Cardiac fibroblast (primary cell): ENCODE measurements at places on chromosomes 11 and 22.

- DNase-seq = peak; percentile 76
Observed at GRCh38 chr11:32325187-32325586, 110.2 kb downstream of the WT1 start.

GRCh38 chr11:115901069-115901468 lies 396.9 kb upstream of the CADM1 start:
- no peak for DNase-seq

GRCh38 chr11:9052316-9052715 lies 39.1 kb downstream of the SCUBE2 start:
- no peak for DNase-seq

DNA sequence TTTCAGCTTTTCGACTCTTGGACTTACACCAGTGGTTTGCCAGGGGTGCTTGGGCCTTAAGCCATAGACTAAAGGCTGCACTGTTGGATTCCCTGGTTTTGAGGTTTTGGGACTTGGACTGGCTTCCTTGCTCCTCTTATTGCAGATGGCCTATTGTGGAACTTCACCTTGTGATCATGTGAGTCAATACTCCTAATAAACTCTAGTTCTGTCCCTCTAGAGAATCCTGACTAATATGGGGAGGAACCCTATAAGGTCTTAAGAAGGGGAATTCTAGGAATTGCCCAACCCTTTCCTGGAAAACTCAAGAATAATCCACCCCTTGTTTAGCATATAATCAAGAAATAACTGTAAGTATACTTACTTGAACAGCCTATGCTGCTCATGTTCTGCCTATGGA lies 491.8 kb downstream of the TMEM135 start:
- no peak for DNase-seq

- no peak for DNase-seq
Observed at GRCh38 chr11:16969010-16969999, 44.9 kb downstream of the PLEKHA7 start.

DNA sequence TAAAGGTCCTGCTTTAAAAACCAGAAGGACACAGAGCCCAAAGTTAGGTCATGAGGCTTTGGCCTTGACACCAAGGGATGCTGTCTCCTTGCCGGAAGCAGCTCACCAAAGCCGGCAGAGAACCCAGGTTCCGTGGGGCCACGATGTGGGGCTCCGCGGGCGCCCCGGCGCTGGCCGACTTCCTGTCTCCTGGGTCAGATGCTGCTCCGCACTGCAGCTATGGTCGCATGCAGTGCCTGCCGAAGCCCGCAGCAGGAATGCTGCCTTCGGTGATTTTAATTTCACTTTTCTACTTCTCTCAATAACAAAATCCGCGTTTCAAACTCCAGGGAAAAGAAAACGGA lies 454 bp upstream of the OTUB1 start:
- no peak for DNase-seq

- DNase-seq = no peak
Observed at GRCh38 chr11:70505331-70505731, 107.0 kb downstream of the CTTN start.

- no peak for DNase-seq
Observed at GRCh38 chr22:43542681-43543521, 131.1 kb downstream of the MPPED1 start.

DNA sequence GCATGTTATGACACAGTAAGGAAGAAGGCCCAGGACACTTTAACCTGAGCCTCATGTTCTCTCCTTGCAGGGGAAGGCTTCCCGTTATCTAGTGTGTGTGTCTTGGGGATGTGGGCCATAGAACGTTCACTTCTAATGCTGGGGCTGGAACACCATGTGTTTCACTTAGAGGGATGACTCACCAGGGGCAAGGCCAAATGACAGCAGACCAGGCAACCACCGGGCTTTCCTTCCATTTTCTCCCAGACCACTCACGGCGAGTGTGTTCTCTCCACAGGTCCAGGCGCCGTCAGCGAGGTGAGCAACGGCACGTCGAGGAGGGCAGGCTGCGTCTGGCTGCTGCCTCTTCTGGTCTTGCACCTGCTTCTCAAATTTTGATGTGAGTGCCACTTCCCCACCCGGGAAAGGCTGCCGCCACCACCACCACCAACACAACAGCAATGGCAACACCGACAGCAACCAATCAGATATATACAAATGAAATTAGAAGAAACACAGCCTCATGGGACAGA lies 964.4 kb downstream of the NTM start:
- DNase-seq = no peak

DNA sequence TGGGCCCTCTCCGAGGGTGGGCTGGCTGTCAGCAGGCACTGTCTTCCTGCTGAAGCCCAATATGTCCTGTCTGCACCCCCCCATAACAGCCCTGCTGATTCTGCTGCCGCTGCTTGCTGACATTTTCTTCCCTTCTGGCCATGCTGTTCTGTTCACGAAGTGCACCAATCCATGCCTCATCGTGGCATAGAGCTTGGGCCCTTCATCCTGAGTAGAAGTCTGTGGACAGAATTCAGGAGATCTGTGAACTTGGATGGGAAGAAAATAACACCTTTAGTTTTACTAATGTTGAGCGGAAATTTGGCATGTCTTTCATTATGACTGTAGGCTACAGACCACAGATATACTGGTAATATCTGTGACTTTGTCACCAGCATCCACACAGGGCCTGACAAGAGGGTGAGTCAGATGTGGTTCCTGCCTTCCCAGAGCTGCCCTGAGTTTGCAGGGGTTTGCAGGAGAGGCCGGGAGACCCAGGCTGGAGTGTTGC lies 14.1 kb upstream of the KIAA0930 start:
- DNase-seq = no peak

- DNase-seq = no peak
Observed at GRCh38 chr22:33821290-33821689, 99.0 kb downstream of the LARGE1 start.

DNA sequence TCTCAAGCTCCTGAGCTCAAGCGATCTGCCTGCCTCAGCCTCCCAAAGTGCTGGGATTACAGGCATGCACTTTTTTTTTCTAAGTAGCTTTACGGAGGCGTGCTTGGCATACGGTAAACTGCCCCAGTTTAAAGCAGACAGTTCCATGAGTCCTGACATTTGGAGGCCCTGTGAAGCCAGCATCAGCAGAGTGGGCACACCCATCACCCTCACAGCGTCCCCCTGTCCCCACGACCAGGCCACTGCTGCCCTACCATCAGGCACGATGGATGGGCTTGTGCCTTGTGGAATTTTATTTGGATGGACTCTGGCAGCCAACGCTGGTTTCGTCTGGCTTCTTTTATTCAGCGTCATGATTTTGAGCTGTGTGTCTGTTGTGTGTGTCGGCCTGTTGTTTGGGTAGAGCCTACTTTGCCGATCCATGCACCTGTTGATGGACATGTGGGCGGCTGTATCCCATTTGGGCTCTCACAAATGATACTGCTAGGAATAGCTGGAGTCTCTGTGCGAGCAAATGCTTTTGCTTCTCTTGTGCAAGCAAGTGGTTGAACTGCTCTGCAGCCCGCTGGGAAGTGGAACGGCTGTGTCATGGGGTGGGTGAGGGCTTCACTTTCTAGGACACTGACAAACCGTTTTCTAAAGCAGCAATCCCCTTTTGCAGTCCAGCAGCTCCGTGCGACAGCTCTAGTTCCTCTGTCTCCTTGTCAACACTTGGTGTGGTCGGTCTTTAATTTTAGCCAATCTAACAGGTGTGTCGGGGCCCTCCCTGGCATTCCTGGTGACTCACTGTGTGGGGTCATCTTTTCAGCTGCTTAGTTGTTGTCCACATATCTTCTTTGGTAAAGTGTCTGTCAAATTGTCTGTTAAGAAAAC lies 23.8 kb downstream of the KCNQ1 start:
- DNase-seq = no peak

- DNase-seq = no peak
Observed at GRCh38 chr11:12312132-12312531, 65.2 kb upstream of the PARVA start.

GRCh38 chr11:103862802-103863174 lies 173.7 kb upstream of the DDI1 start:
- DNase-seq = no peak

- no peak for DNase-seq
Observed at GRCh38 chr11:84671325-84671999, 955.7 kb downstream of the DLG2 start.

DNA sequence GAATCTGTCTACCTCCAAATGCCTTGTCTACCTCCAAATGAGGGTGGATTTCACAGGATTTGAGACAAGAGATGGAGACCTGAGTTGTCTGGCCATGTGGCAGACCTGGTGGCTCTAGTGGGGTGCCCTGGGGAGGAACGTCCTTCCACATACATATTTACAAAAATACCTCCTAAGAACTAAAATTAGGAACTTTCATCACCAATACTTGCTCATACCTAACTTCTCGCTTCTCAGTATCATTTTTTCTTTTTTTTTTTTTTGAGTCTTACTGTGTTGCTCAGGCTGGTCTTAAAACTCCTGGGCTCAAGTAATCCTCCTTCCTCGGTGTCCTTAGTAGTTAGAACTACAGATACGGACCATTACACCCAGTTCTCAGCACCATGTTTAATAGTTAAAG lies 117.9 kb downstream of the MED15 start:
- DNase-seq = no peak

DNA sequence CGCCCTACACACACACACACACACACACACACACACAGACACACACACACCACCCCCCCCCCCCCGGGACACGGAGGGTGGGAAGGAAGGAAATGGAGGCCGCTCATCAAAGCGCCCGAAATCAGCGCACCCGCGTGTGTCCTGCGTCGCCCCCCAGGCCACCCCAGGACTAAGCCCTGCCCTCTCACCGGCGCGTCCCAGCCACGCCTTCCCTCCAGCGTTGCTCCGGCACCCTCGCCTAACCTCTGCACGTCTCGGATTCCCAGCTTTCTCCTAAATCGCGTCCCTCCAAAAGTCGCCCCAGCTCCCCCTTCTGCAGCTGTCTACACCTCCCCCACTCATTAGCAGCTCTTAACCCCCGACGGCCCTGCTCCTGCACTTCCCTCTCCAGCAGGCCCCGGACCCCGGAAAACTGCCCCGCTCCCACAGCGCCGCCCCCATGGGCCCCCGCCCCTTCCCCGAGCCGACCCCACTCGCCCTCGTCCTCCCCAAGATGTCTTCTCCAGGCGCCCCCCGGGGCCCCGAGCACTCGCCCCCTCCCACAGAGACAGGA lies 557 bp downstream of the PACSIN2 start:
- peak; percentile 35 for DNase-seq

GRCh38 chr11:38153985-38154384 lies 1555.9 kb upstream of the RAG2 start:
- DNase-seq = no peak

DNA sequence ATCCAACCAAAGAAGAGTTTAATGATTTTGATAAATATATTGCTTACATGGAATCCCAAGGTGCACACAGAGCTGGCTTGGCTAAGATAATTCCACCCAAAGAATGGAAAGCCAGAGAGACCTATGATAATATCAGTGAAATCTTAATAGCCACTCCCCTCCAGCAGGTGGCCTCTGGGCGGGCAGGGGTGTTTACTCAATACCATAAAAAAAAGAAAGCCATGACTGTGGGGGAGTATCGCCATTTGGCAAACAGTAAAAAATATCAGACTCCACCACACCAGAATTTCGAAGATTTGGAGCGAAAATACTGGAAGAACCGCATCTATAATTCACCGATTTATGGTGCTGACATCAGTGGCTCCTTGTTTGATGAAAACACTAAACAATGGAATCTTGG lies 23.9 kb downstream of the KDM4D start:
- DNase-seq = no peak

DNA sequence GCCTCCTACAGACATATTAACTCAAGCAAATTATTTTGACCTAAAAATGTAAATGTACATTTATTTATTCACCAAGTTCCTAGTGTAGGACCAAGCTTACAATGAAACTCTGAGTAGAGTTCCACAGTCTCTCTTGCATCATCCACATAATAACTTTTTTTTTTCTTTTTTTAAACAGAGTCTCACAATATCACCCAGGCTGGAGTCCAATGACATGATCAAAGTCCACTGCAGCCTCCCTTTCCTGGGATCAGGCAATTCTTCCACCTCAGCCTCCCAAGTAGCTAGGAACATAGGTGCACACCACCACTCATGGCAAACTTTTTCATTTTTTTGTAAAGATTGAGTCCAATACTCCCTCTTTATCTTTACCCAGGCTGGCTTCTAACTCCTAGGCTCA lies 28.0 kb downstream of the FEZ1 start:
- no peak for DNase-seq

DNA sequence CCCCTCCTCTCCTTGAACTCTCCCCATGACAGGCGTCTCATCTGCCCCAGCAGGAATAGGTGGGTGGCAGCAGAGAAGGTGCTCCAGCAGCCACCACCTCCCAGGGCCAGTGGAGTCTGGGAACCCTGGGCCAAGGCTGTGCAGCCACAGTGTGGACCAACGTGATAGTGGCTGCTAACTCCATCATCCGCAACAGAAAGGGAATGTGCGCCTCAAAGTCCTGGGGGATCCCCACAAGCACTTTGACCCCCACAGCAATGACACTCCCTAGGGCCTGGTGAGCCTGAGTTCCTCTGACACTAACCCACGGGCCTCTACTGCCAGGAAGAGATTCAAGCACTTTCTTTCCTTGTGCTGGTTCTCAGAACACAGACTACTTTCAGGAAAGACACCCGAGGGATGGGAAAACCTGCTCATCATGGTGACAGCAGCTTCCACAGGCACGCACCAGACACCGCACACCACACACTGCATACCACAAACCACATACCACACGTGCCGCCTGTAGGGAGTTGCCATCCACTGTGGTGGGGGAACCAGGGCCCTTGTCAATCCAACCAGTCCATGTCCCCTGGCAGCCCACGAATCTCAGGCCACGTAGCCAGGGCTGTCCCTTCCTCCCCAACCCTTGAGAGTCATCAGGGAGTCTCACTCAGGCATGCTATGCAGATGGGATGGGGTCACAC lies 3.4 kb upstream of the SLC25A1 start:
- DNase-seq = no peak

DNA sequence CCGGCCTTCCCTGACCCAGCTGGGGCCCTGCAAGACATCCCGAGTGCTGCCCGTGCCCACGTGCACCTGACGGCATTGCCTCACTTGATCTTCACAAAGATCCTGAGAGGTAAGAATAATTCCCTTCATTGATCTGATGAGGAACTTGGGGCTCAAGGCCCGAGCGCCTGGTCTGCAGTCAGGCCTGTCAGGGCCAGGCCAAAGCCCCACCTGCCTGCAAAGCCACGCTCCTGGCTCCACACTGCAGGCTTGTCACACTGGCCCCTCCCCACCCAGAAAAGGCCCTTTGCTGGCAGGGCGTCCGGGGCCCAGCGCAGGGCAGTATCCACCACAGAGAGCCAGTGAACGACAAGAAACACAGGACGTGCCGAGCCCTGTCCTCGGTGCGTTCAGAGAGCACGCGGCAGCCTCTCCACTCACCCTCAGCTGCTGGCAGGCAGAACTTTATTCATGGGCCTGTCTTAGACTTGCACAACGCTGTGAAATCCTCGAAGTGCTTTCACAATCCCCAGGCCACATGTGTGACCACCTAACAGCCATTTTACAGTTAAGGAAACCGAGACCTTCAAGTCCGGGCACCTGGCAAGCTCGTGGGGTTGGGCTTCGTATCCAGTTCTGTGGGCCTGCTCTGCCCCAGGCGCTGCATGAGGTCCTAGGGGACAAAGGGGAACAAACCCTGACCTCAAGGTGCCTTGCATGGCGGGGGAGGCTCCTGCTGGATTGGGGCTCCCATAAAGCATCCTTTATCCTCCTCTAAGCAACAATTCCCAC lies 14.8 kb downstream of the KIAA0930 start:
- peak; percentile 54 for DNase-seq
